ENCODE measurements at places on chromosomes 3 and 15.

GRCh38 chr3:129577925-129578786 is 28.3 kb downstream of the PLXND1 start:
- DNase-seq: no peak

DNA sequence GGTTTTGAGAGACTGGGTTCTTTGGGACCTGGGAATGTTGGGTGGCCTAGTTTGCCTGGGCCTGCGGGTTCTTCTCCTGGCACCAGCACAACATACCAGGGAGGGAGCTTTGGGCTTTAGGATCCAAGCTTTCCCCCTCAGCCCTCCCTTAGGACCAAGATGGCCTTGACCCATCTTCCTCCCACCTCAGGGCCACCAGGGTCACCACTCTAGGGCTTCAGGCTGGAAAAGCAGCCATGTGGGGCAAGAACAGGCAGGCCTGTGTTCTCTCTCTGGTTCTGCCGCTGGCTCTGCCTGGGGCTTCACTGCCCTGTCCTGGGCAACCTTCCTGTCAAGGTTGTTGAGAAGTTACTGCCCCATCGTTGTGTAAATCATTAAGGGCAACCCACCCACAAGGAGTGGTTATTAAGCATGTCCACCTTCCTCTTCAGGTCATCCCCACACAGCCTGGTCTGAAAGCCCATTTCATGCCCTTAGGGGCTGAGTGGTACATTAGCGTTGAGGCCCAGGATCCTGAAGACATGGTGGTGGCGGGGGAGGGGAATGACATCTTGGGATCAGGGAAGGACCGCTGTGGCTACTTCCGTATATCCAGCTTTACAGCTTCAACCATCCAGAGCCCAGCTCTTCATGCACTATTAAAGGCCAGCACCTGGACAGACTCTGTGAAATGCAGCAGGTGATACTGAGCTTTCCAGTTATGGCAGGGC is 652 bp downstream of the DUOX1 start:
- no peak for DNase-seq

DNA sequence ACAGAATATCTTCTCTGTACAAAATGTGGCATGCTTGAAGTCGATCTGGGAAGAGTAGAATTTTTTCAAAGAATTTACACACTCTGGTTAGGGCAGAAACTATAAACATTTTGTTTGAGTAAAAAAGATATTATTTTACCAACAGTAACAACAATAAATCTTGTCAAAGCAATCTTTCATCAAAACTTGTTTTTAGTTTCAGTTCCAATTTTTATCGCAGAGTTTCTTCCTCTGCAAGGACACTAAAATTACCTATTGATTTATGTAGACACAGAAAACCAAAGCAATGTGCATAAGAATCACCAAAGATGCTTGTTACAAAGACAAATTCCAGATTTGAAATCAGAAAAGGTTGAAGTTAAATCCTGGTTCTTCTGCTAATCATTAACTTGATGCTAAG is 61.9 kb downstream of the CGGBP1 start:
- no peak for DNase-seq

- DNase-seq: no peak
Measured at GRCh38 chr15:84914351-84914750, 29.9 kb downstream of the SLC28A1 start.

DNA sequence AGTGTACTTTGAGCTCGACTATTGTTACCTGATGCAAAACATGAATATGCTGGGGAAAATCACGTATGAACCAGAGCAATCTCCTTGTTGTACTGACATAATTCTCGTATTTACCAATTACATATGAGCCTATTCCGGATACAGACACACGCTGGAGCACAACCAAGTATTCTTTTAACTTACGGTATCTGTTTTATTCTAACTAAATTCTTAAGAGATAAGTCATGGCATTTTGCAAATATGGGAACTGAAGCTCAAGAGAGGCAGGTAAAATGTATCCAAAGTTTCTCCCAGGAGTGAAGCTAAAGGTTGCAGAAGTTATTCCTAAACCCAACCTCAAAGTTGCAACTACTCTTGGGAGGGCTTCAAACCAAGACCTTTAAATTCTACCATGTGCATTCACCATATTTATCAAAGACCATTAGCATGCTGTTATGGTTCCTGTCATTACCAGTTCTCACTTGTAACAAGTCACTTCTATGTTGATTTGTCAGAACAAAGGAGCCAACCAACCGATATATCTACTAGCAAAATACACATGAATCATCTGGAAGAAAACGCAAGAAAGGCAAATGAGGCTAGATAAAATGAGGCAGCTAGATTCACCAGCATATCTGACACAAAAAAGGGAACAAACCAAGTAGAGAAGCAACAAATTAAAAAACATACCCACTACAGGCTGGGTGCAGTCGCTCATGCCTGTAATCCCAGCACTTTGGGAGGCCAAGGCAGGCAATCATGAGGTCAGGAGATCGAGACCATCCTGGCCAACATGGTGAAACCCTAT is 17.8 kb downstream of the TBL1XR1 start:
- no peak for DNase-seq

DNA sequence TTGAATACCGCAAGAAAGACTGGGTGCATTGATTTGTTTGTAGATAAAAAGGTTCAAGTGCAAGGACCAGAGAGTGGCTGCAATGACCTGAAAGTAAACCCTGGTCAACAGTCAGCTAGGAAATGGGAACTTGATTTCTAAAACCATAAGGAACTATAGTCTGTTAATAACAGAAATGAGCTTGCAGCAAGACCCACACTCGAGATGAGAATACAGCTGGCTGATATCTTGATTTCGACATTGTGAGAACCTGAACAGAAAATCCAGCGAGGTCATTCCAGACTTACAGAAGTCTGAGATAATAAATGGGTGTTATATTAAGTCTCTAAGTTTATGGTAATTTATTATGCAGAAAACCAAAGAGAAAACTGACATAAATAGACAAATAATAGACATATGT is 177.3 kb downstream of the NFKBIZ start:
- DNase-seq: no peak

DNA sequence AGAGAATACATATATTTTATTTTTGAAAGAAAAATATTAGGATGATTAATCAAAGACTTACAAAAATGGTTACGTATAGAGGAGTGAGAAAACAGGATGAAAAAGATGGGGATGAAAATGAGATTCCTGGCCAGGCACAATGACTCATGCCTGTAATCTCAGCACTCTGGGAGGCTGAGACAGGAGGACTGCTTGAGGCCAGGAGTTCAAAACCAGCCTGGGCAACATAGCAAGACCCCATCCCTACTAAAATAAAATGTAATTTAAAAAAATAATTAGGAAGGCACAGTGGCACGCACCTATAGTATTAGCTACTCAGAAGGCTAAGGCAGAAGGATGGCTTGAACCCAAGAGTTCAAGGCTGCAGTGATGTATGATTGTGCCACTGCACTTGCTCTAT is 11.9 kb downstream of the MYO9A start:
- DNase-seq: no peak

DNA sequence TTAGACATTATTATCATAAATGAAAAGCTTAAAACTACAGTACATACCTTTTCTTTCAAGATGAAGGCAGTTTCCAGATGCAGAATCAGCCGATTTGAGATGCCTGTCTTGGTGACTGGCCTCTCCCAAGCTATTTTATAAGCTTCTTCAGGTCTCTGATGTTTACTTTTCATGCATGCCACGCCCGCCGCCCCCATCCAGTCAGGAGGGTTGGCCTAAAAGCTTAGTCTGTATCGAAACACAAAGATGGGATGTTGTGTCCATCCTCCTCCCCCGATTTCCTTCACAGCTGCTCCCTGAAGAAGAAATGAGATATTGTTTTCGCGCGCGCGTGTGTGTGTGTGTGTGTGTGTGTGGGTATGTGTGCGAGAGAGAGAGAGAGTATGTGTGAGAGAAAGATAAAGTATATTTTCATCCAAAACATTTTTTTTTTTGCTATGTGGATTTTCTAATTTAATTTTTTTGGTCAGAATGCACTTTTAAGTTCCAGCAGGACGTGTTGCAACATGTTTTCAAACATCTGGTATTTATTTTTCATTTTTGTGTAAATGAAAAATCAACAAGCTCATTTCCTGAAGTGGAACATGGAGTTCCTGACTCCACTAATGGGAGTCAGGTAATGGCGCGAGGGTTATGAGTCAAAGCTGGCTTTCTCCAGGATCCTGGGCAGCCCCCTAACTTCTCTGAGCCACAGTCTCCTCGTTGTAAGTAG is at the start of gene APOD:
Gene APOD, minus strand, starts transcription at position 110 of the 712 bp plus-strand sequence. CDS start 4,479 bp downstream, outside the sequence.
- DNase-seq: peak; percentile 24

GRCh38 chr15:70406617-70407335 is 309.1 kb upstream of the TLE3 start:
- DNase-seq: no peak

DNA sequence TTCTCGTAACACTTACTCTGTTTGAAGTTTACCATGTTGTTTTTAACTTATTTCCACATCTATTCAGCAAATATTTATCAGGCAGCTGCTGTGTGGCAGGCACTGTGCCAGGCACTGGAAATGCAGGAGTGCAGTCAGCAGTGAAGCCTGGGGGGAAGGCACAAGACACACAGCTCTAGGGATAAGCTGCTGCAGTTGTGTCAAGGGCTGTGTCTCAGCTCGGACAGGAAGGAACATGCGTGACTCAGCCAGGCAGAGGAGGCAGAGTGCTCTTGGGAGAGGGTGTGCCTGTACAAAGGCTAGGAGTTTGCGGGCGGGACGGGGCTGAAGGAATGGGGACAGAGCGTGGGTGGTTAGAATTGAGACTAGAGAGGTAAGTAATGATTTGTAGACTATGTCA is 24.7 kb downstream of the LYSMD4 start:
- DNase-seq: peak; percentile 87

GRCh38 chr3:167302678-167303077 is 77.4 kb downstream of the ZBBX start:
- DNase-seq: no peak

- peak; percentile 40 for DNase-seq
Measured at GRCh38 chr3:125003369-125003853, 52.4 kb downstream of the HEG1 start.

GRCh38 chr3:152385761-152386160 is 117.0 kb downstream of the MBNL1 start:
- no peak for DNase-seq

DNA sequence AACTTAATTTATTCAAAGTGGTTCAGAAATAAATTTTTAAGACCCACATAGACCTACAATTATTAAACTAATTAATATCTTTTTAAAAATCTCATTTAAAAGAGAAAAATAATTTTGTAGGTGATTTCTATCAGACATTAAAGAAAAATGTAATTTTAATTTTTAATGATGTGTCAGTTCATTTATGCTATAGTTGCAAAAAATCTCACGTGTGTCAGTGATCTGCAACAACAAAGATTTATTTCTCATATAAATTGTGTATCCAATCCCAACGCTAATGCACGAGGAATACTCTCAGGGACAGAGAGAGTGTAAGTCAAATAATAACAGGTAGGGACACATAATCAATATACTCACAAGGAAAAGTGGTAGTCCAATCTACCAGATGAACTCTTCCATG is 456.6 kb upstream of the CCDC54 start:
- DNase-seq: no peak

Measured in urothelium cell line (cell line).